ENCODE measurements at places on chromosomes 6 and 20.

DNA sequence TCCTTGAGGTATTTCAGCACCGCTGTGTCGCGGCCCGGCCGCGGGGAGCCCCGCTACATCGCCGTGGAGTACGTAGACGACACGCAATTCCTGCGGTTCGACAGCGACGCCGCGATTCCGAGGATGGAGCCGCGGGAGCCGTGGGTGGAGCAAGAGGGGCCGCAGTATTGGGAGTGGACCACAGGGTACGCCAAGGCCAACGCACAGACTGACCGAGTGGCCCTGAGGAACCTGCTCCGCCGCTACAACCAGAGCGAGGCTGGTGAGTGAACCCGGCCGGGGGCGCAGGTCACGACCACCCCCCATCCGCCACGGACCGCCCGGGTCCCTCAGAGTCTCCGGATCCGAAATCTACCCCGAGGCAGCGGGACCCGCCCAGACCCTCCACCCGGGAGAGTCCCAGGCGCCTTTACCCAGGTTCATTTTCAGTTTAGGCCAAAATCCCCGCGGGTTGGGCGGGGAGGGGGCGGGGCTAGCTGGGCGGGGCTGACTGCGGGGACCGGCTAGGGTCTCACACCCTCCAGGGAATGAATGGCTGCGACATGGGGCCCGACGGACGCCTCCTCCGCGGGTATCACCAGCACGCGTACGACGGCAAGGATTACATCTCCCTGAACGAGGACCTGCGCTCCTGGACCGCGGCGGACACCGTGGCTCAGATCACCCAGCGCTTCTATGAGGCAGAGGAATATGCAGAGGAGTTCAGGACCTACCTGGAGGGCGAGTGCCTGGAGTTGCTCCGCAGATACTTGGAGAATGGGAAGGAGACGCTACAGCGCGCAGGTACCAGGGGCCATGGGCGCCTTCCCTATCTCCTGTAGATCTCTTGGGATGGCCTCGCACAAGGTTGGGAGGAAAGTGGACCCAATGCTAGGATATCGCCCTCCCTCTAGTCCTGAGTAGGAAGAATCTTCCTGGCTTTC is 693 bp downstream of the HLA-F start:
- DNase-seq = peak; percentile 69

- no peak for DNase-seq
Measured at GRCh38 chr6:14832427-14832826, 413.4 kb upstream of the JARID2 start.

DNA sequence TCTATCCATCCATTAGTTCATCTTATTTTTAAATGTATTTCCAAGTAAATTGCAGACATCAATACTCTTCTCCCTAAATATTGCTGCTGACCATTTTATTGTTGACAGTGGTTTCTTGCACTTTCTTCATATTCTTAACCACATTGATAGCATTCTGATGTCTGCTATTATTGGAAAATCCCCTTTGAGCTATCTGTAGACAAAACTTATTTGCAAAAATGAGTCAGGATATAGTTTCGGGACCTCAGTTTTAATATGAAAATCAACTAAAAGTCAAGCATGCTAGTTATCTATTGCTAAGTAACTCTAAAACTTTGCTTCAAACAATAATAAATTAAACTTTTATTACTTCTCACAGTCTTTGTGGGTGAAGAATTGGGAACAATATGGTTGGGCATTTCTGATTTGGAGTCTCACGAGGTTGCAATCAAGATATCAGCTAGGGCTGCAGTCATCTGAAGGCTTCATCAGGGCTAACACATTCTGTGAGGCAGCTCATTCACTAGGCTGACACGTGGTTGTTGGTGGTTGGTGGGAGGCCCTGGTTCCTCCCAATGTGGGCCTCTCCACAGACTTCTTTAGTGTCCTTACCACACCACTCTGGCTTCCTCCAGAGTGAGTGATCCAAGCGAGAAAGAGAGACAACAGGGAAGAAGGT is 32.7 kb downstream of the CD109 start:
- no peak for DNase-seq

DNA sequence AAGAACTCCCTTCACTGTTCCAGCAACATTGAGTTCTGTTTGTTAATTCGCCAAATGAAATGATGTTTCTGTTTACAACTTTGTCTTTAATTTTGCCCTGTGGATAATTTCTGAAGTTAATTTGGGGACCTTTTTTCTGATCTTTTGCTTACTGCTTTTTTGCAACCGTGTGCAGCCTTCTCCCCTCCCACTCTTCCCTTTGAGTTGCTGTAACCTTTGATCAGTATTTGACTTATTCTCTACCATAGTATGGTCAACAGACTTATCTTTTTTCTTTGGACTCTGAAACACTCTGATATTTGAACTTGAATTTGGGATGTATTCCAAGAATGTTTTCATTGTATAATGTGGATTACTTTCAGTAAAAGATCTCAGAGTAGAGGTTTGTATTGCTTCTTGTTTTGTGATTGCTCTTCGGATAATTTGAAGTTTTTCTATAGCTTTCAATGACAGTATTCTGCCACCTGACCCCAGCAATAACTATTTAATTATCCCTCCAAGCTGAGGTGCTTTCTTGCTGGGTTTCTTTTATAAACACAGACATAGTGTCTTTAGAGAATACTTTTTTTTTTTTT is 46.2 kb downstream of the LRRN4 start:
- DNase-seq = no peak

DNA sequence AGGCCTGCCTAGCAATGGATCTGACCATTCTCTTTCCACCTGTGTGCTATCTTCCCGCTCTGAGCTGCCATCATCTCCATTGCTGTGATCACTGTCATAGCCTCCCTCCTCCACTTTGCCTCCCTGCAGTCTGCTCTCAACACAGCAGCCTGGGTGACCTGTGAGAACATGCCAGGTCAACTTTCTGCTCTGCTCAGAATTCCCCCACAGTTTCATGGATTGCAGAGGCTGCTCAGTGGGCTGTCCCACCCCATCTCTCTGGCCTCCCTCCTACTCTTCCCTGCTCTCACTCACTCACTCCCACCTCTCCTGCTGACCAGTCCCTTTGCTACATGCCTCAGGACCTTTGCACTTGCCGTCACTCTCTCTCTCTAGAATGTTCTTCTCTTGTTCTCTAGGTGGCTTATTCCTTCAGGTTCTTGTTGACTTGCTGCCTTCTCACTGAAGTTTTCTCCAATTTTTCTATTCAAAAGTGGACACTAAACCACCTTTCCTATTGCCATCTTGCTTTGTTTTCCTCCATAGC is 159.9 kb downstream of the CD83 start:
- no peak for DNase-seq

DNA sequence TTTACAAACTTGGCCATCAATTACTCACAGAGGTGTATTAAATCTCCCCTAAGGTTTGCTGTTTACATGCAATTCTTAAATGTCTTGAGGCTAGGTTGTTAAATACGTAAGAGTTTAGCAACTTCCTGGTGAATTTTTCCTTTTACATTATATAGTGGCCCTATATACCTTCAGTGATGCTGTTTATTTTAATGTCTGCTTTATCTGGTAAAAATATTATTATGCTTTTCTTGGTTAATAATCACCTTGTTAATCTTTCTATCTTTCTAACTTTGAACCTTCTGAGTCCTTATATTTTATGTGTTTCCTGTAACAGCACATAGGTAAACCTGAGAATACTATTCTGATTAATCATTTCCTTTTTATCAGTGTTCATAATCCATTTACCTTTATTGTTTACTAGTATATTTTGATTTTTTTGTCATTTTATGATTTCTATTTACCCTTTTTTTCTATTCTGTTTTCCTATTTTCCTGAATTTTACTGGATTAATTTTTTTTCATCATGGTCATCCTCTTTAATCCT is 57.9 kb downstream of the TP53INP2 start:
- no peak for DNase-seq

GRCh38 chr20:7392542-7393206 is 547.6 kb downstream of the HAO1 start:
- no peak for DNase-seq

- DNase-seq = no peak
Measured at GRCh38 chr6:121451250-121451649, 15.8 kb downstream of the GJA1 start.

DNA sequence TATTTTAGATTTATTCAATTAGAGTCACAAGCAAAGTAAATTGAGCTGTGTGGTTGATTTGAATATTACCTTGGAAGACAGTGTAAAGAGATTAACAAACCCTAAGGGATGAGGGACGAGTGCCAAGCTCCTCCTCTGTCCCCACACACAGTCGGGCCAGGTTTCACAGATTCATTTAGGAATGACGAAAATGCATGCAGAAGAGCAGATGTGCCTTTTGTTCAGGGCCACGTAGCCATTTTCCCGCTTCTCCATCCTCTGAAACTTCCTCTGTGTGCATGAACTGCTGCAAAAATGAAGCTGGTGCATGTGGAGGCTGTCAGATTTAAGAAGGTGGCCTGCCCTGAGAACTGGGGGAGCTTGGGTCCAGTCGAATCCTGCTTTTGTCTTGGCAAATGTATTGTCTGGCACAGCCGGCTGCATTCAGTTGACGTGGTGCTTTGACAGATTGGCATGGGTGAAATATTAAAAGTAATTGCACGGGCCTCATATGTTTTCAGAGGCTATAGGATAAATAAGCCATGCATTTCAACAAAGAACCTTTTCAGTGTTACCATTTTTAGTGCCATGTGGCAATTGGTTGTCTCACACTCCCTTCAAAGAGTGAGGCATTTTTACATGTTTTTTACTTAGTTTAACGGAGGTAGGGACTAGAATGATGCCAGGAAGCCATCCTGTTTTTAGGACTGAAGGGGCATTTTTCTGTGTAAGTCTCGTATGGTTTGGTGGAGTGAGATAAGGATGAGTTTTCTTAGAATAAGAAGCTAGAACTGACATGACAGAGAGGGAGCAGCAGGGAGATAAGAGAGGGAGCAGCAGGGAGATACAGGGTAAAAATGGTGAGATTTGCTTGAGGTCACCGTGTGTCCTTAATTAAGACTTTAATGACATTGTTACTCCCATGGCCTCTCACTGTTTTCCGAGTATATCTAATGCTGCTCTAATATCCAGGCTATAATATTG is 361.1 kb downstream of the NRN1 start:
- DNase-seq = no peak

DNA sequence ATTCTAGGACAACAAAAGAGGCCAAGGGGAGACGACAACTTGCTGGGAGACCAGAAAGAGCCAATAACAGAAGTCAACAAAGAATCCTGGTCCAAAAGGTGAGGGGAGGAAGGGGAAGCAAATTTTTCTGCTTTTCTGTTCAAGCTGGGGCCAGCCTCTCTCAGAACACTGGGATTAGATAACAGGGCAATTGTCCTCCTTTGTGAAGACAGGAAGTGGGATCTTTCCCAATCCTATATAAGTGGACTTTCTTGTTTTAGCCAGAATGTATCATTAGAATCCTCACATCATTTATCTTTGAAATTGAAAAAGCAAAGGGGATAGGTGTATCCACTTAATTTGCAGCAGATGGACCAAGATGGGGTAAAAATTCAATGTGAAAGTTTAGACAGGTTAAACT is 101.2 kb upstream of the COL21A1 start:
- DNase-seq = no peak

GRCh38 chr6:157151029-157151428 is 172.3 kb downstream of the TMEM242 start:
- no peak for DNase-seq

GRCh38 chr6:112214739-112215269 is 39.6 kb downstream of the LAMA4 start:
- DNase-seq = no peak

DNA sequence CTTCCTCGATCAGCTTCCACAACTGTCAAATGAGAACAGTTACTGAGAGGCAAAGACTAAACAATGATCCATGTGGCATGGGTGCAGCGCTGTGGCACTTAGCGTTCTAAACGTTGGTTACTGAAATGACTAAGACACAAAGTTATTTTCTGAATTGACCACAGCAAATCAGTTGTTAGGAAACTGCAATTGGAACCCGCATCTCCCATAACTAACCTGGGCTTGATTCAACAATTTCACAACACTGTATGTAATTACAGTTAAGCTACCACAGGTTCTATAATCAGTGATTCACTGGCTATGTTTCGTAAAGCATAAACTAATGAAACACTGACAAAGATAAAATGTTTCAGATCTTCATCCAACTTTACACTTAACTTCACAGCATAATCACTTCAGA is 12.5 kb downstream of the WDR27 start:
- no peak for DNase-seq

- DNase-seq = no peak
Measured at GRCh38 chr20:62726716-62727583, 18.3 kb downstream of the NTSR1 start.

DNA sequence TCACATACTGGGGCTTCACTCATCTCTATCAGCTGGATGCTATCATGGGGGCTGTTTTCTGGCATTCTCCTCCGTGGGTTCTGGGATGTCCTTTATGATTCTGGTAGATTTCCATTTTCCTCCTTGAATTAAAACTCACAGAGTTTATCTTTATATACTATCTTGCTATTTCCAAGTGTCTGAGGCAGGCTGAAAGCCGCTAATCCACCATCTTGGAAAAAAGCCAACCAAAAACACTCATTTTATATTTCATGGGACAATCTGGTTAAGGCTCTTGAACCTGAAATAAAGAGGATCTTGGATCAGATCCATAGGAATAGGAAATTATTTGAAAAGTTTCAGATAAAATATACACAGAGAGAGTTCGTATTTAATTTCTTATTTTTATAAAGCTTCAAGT is 86.0 kb downstream of the AFG1L start:
- DNase-seq = no peak

GRCh38 chr6:111238464-111239119 is 151.3 kb downstream of the SLC16A10 start:
- DNase-seq = no peak

DNA sequence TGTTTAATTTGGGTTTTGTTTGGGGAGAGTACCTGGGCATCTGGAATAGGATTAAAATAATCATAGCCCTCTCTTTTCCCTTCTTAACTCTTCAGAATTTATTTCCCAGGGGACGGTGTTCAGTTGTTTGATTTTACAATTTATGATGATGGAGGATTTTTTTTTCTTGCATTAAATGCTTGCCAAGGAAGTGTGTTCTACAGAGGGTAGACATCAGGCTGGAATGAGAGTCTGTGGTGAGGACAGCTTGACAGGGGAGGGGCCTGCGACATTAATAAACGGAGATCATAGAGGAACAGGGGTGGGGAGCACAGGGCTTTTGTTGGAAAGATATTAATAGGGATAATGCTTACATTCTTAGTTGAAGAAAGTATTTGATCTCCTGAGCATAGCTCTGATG is 297.5 kb downstream of the CLIC5 start:
- no peak for DNase-seq

GRCh38 chr6:166952121-166952520 is 4.2 kb downstream of the RNASET2 start:
- no peak for DNase-seq

GRCh38 chr6:30447237-30447636 is 42.1 kb upstream of the HLA-E start:
- DNase-seq = no peak

DNA sequence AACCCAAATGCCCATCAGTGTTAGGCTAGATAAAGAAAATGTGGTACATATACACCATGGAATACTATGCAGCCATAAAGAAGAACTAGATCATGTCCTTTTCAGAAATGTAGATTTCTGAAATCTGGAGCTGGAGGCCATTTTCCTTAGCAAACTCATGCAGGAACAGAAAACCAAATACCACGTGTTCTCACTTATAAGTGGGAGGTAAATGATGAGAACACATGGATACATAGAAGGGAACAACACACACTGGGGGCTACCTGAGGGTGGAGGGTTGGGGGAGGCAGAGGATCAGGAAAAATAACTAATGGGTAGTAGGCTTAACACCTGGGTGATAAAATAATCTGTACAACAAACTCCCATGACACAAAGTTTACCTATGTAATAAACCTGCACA is 188.9 kb upstream of the PRND start:
- no peak for DNase-seq

- no peak for DNase-seq
Measured at GRCh38 chr6:105680131-105680530, 277.2 kb upstream of the PREP start.

GRCh38 chr6:110358553-110359160 is 508 bp upstream of the METTL24 start:
- no peak for DNase-seq
